Fibroblast of skin of abdomen (primary cell): ENCODE measurements at places on chromosomes 3 and 15.

GRCh38 chr3:46917257-46917656 lies 39.7 kb downstream of the PTH1R start:
- DNase-seq: no peak

GRCh38 chr15:32869776-32870175 lies 152.0 kb downstream of the GREM1 start:
- DNase-seq: no peak

GRCh38 chr3:18113417-18113816 lies 311.7 kb downstream of the SATB1 start:
- no peak for DNase-seq

DNA sequence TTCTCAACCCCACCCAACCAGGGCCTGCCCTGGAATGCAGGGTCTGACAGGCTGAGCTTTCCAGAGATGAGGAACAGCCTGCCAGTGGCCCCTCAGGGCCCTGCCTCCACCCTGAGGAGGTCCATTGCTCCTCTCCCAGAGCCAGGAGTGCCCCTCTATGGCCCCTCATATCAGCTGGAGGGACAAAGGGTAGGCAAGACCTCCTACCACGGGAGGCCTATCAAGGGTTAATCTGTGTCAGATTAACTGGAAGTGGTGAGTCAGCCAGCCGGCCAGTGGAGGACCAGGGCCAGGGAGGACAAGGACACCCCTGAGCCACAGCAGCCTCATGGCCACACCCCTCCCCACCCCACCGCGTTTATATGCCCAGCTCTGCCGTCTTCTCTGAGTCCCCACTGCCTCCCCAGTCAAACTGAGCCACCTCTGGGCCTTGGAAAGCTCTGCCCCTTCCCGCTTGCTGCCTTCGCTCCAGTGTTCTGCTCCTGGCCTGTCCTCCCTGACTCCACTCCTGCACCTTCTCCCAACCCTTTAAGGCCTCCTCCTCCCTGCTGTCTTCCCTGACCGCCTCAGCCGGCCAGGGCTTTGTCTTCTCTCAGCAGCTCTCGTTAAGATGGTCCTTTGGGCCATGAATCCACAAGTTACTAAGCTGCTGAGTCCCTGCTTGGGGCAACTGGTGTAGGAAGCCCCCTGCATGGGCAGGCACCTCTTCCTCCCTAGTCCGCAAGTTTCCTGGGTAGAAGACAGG lies 6.5 kb downstream of the CCDC33 start:
- DNase-seq: no peak

DNA sequence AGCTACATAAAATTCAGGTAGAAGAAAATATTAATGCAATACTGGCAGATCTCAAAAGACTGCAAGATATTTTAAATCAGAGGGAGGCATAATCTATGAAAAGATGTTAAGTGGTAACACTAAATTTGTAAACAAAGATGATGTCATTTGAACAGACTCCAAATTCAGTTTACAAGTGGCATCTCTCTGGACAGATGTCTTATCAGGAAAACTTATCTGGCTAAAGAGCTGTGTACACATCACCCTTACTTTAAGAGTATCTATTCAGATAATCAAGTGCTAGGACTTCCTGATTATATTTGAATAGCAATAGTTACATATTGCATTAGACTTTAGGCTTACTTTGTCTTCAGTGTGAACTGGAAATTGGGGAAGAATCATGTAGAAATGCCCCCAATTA lies 231.5 kb downstream of the WDR72 start:
- DNase-seq: no peak

DNA sequence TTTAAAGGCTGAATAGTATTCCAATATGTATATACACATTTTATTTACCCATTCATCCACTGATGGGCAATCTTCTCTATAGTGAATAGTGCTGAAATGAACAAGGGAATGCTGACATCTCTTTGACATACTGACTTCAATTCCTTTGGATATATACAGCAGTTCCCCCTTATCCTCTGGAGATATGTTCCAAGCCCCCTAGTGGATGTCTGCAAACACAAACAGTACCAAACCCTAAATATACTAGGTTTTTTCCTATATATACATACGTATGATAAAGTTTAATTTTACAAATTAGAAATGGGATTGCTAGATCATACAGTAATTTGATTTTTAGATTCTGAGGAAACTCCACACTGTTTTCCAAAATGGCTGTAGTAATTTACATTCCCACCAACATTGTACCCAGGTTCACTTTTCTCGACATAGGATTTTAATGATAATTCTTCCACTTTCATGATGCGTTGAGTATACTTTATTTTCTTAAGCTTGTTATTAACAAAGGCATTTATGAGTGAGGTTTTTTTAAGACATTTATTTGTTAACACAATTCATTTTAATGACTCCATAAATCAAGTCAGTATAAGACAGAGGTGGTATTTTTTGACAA lies 38.2 kb downstream of the VPS13C start:
- no peak for DNase-seq

- no peak for DNase-seq
Observed at GRCh38 chr15:83983634-83984458, 251.7 kb upstream of the GOLGA6L4 start.

DNA sequence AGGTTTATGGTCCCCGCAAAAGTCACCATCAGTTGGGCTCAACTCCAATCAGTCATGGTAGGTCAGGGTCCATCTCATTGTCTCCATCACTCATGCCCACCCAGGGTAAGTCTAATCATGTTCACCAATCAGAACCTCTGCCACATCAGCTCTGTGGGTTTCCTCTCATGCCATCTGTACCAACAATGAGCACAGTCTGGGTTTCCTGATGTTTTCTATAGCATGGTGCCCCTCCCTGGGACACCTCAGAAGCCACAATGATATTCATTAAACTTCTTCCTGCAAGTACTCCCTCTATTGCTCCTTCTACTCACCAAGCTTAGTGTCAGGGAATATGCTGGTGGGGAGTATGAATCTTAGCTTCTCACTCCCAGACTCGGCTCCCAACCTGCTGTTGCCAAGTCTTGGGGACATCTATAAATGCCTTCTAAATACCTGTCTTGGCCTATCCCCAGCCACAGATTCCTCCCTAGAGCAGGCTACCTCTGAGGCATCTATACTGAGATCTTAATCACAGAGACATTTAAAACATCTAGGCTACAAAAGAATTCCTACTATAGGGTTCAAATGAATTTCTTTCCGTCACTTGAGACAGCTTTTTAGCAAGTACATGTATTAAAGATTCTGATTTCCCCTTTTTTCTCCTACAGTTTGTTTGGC lies 5.0 kb upstream of the CCR2 start:
- DNase-seq: no peak

DNA sequence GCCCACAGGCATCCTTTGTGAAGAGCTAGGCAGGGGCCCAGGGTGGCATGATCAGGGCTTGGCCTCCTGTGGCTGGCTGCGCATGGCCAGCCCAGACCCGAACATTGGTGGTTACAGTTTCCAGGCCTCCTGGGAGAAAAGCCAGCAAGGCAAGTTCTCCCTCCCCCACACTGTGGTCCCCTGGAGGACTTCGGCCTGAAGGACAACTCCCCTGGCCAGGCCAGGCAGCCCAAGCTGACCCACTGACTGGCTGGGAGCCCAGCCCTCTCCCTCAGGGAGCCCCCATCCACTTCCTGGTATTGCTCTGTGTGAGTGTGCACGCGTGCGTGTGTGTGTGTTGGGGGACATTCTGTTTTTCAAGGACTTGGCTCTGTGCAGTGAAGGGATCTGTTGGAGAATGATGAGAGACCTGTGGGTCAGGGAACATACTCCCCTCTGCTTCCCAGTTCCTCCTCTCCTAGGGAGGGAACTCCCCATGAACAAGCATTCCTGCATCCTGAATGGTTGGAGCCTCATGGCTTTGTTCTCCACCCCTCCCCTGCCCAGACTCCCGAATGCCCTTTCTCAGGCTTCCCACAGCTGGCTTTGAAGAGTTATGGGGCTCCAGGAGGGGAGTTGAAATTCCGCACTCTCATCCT lies 29.5 kb downstream of the CORO2B start:
- DNase-seq: no peak

DNA sequence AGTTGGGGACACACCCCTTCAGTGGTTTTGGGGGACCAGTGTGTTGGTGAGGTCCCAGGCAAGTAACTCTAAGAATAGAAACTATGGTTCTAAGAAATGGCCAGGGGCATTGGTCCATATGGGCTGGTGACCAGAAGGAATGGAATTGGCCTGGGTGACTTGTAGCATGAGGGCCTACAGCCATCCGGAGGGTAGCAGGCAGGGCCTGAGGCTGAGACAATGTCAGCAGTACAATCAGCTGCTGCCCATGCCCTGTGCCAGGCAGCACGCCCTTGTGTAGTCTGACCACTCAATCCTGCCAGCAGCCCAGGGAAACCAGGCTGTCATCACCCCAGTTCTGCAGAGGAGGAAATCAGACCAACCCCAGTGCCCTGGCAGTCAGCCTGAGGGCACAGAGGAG lies 100.6 kb downstream of the DNAJB8 start:
- no peak for DNase-seq

DNA sequence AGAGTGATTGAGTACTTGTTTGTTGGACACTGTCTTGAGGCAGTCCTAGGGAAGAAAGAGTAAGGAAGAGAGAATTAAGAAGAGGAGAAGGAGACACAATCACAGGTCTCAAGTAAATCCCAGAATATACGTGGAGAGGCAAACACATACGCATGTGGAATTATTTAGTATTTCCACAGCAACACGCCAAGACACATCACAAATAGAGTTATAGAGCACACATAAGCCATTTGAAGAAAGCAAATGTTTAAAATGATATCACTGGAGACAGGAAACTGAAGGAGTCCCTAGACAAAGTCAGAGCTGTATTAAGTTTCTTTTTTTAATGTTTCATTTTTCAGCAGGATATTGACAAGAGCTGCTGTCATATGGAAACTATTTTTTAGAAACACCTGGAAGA lies 206.1 kb upstream of the LRIG1 start:
- DNase-seq: no peak

DNA sequence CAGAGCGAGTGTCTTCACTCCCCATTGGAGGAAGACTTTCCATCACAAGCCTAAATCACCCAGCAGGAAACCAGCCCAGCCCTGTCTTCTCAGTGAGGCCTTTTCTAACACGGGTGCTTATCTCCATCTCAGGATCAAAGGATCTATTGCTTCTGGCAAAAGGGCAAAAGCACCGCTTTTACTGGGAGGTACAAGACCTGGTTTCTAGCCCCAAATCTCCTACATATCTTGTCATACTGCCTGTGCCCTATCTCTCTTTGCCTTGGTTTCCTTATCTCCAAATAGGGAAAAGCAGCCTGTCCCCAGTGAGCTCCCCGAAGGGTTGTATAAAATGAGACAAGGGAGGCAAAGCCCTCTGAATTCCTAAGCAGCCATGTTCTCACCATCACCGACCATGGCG lies 5.2 kb downstream of the GLB1 start:
- no peak for DNase-seq

DNA sequence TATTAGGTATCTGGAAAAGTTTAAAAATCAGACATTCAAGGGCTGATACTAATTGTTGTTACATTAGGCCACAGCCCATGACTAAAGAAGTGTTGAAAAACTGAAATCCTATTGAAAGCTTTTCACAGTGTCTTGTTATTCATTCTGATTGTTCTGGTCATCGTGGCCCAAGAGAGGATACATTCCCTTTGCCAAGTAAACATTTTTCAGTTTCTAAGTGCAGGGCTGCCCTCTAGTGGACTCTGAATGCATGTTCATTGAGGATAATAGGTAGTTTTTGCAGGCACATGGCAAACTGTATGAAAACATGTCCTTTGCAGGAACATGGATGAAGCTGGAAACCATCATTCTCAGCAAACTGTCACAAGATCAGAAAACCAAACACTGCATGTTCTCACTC lies 181.1 kb downstream of the MYRIP start:
- DNase-seq: peak; percentile 21

GRCh38 chr3:32569540-32570420 lies 878 bp downstream of the DYNC1LI1 start:
- DNase-seq: no peak

DNA sequence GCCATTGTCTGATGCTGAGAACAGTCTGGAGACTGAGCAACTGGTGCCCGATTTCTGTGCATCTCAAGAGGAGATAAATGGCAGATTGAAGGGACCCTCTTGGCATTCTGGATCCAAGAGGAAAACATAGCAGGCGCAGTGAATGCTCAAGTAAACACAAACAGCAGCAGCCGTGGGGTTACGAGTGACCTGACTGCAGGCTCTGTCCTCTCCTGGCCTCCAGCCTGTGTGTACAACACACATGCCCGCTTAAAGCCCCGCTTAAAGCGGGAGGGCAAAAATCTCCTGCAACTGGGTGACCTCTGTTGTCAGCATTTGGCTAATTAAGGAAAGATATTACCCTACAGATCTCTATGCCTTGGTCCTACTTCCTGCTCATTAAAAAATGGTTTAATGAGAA lies 120.5 kb downstream of the GREM1 start:
- no peak for DNase-seq

DNA sequence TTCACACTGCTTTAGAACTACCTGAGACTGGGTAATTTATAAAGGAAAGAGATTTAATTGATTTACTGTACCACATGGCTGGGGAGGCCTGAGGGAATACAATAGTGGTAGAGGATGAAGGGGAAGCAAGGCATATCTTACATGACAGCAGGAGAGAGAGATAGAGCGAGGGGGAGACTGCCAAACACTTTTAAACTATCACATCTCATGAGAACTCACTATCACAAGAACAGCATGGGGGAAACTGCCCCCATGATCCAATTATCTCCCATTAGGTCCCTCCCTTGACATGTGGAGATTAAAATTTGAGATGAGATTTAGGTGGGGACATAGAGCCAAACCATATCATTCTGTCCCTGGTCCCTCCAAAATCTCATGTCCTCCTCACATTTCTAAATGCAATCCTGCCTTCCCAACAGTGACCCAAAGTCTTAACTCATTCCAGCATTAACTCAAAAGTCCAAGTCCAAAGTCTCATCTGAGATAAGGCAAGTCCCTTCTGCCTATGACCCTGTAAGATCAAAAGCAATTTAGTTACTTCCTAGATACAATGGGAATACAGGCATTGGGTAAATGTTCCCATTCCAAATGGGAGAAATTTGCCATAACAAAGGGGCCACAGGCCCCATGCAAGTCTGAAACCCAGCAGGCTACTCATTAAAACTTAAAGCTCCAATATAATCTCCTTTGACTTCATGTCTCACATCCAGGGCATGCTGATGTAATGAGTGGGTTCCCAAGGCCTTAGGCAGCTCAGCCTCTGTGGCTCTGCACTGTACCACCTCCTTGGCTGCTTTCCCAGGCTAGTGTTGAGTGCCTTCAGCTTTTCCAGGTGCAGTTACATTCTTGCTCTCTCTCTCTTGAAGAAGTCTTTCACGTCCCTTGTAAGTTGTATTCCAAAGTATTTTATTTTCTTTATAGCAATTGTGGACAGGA lies 481.7 kb upstream of the TGFBR2 start:
- DNase-seq: peak; percentile 45

DNA sequence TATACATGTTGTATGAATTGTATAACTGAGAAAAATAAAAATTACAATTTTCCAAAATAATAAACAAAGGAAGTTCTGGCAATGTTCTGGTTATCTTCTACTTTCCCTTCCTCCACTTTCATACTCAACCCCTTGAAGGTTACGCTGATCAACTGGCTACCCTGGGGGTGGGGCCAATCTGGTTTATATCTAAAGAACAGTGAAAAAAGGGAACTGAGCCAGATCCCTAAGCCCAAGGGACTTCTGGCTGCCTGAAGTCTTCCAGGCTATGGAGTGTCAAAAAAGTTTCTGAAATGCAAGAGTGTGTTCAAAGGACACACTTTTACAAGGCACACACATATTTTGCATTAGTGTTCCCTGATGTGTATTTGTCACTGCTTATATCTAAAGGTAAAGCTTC lies 591.9 kb downstream of the ROBO1 start:
- DNase-seq: no peak
